ENCODE measurements at places on chromosomes 2 and 18.
A peak's percentile ranks its signal among the peaks of the same experiment; 100 is the strongest.

GRCh38 chr2:172374318-172375240, 52.8 kb upstream of the ITGA6 start:
- DNase-seq: no peak

DNA sequence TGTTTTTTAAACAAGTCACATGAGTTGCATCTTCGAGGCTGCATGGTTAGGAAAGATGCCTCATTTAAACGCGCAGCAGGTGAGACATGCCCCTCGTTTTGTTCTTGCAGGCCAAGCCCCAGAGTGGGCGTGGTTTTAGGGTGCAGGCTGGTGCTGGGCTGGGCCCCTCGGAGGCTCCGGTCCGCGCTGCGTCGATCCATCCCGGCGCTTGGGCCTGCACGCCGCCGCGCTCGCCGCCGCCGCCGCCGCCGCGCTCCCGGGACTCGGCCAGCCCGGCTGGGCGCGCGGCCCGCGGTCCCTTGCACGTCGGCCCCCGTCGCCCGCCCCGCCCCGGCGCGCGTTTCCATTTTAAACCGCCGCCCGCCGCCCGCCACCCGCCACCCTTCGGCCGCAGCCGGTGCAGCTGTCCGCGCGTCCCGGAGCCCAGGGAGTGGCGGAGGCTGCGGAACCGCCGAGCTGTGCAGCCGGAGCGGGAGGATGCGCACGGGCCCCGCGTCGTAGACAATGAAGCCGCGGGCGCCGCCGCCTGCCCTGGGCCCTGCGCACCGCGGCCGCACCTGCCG, 175.5 kb downstream of the AGAP1 start:
- DNase-seq: peak; percentile 75

- DNase-seq: no peak
Observed at GRCh38 chr2:158973116-158973956, 4.9 kb downstream of the TANC1 start.

DNA sequence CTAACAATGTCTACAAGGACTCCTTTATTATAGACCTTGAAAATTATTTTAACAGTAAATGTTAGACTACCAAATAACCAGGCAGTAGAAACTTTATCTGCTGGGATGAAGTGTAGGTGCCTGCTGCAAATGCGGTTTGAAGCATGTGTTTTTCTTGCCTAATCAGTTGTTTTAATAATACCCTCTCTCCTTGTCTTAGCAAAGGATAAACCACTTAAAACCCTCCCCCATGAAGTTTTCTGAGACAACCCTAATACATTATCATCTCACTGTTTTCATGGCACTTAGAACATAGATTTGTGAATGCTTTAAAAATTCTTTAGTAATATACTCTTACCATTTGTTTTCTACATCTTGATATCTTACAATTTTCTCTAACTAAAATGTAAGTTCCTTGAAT, 98.6 kb downstream of the ASXL3 start:
- DNase-seq: no peak

DNA sequence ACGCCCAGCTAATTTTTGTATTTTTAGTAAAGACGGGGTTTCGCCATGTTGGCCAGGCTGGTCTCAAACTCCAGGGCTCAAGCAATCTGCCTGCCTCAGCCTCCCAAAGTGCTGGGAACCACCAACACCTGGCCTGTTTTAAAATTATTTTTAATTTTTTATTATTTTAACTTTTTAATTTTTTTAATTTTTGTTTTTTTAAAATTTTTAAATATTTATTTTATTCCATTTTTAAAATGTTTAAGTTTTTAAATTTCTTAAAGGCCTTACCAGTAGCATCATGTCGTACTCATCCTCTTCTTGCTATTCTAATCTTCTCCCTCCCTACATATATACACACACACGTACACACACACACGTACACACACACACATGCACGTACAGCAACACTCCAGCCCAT, 1.4 kb downstream of the LYG1 start:
- DNase-seq: no peak

DNA sequence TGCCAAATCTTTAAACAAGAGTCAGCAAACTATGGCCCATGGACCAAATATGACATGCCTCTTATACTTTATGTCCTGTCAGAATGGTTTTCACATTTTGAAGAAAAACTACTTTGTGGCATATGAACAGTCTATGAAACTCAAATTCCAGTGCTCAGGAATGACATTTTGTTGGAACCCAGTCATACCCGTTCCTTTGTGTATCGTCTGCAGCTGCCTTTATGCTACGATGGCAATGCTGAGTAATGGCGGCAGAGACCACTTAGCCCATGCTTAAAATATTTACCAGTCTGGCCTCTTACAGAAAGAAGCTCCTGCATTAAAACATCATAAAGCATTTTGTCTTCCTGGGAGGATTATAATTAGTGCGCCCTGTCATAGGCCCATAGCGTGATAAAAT, 140.5 kb upstream of the FHL2 start:
- DNase-seq: no peak

DNA sequence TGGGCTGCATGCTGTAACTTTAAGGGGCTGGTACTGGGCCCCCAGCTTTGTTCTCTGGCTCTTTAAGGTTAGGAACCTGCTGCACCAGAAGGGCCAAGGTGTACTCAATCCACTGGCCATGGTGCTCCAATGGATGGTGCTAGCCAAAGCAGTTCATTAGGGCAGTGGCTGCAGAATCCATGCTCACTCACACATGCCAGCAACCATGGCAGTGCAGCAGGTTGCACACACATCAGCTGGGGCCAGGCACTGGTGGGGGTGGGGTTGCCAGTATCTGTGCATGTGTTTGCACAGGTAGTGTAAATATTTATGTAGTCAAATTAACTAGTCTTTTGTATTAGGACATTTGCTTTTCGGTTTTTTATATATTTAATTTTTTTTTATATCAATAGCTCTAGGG, 228.3 kb upstream of the EPC2 start:
- DNase-seq: no peak

DNA sequence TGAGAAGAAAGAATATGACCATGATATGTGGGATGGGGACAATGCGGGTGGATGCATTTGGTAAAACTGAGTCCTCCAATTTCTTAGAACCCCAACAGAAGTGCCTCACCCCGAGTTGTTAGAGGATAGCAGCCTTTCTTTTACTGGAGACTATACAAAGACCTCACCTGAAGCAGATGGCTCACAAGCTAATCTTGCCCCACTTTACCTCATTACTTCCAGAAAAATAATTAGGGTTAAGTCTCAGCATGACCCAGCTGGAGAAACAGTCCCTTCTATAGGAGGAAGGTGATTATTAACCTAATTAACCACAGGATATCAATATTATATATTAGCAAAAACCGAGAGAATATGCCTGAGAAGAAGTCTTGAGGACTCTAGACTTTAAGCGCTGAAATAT, 128.4 kb downstream of the PDE1A start:
- DNase-seq: no peak

GRCh38 chr18:76246590-76246989, 248.5 kb downstream of the ZNF516 start:
- DNase-seq: no peak

- DNase-seq: no peak
Observed at GRCh38 chr2:15645720-15646385, 54.2 kb downstream of the DDX1 start.

DNA sequence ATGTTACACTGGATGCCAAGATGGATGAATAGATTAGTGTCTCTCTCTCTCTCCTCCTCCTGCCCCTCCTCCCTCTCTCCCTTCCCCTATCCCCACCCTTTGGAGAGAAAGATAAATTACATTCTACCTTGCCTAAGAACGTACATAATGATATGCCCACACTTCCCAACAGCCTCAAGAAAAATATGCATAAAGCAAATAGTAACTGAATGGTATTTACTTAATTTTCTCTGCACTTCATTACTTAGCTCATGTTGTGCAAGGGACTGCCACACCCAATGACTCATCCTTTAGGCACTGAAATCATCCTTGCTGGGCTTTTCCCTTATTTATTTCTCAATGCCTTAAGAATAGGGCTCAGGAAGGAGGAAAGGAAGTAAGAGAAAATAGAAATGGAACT, 137.3 kb upstream of the PID1 start:
- no peak for DNase-seq

DNA sequence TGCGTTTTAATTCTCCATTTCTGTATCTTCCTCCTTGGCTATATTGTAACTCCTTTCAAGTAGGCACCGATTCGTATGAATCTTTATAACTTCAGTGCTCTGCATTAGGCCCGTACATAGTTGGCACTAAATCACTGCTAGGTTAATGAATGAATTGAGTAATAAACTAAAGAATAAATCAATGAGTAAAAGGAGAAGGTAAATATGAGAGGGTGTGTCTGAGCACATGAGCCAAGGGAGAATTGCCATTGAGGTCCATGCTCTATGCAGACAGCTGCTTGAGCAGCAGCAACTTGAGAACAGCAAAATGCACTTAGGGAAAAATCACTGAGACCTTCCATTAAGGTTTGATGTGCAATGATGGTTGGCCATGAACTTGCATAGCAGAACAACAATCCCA, 11.2 kb upstream of the TRPM8 start:
- DNase-seq: no peak

DNA sequence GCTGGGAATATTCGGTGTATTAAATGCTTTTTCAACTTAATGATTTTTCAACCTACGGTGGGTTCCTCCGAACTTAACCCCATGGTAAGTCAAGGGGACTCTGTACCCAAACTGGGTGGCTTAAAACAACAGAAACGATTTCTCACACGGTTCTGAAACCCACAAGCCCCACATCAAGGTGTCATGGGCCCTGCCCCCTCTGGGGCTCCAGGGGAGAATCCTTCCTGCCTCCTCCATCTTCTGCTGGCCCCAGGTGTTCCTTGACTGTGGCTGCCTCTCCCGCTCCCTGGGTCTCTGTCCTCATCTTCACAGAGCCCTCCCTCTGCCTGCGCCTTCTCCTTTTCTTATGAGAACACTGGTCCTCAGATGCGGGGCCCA, 301.3 kb upstream of the SALL3 start:
- no peak for DNase-seq

DNA sequence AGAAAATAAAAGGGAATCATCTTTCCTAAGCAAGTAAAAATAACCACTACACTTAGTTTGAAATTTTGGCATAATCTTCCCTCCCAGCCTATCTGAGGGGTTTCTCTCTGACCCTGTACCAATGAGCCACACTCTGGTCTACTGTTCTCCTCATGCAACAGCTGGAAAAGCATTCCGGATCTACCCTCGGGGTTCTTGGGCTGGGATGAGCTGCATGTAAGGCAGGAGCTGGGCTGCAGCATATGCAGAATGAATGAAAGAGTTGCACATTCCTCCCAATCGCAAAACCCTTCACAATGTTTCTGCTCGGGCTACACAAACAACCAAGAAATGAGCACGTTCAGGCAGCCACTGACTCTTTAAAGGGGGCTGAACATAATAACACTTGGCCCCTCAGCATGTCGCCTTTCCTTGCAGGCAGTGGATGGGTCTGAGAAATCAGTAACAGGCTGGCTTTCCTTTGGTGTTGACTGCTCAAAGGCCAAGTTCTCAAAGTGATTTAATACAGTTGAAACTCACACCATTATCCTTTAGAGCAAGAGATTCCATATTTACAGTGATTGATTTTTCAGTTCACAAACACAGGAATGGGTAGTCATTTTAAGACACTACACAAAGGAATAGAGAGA, 180.4 kb upstream of the ZFP36L2 start:
- DNase-seq: no peak

GRCh38 chr18:44803019-44803650, 122.4 kb downstream of the SETBP1 start:
- no peak for DNase-seq

- DNase-seq: no peak
Observed at GRCh38 chr18:77379976-77380509, 130.4 kb downstream of the GALR1 start.

GRCh38 chr18:24735624-24736231, 275.3 kb downstream of the HRH4 start:
- no peak for DNase-seq

GRCh38 chr2:149104221-149104620, 65.7 kb downstream of the LYPD6B start:
- no peak for DNase-seq

GRCh38 chr2:84694088-84694622, 177.9 kb downstream of the DNAH6 start:
- DNase-seq: no peak

DNA sequence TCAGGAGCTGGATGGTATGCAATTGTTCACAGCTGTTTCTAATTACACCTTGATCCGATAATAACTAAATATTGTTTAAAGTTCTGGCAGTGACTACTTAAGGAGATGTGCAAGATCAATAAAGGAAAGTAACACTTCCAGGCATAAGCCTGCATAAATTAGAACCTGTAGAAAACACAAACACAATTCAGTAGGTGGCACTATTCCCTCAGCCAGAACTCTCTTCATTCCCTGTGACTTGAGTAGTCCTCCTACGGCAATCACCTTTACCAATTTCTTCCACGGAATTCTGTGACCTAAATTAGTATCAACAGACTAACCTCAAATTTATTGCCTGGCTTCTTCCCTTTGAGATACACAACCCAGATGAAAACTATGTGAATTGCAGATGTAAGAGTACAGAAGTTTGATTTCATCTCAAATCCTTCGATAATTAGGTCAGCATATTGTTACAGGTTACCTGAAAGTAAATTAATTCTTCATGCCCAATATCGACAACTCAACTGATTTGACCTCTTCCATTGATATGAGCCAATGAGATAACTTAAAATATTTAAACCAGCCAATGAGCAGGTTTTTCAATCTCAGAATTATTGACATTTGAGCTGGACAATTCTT, 137.8 kb downstream of the PID1 start:
- peak; percentile 35 for DNase-seq

DNA sequence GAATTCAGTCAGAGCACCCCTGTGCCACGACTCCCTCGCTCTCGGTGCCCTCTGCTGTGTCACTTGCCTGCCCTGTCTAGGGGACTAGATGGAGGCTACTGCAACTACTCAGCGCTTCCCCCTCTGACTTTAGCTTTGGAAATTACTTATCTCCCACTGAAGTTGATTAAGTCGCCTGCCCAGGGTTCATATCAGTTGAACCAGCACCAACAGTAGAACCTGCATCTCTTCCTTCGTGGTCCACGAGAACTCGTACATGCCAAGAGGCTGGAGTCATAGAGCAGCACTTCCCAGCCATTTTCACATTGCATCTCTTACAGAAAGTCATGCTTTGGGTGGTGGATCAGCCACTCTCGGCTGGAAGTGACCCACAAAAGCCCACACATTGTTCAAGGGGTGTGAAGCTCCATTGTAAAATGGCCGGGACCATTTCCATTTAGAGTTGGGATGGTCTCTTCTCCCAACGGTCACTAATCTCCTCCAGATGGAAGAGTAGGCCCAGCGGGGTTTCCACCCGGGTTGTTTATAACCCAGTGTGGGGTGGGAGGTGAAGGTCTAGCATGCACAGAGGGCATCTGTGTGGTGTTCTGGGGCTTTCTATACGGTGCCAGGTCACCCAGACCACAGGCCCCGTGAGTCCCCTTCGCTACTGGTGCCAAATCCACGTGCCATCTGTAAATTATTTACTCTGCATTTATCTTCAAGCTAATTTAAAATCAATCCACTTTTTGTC, 38.0 kb downstream of the STEAP3 start:
- no peak for DNase-seq

GRCh38 chr18:11976315-11977152, 4.8 kb upstream of the IMPA2 start:
- no peak for DNase-seq

DNA sequence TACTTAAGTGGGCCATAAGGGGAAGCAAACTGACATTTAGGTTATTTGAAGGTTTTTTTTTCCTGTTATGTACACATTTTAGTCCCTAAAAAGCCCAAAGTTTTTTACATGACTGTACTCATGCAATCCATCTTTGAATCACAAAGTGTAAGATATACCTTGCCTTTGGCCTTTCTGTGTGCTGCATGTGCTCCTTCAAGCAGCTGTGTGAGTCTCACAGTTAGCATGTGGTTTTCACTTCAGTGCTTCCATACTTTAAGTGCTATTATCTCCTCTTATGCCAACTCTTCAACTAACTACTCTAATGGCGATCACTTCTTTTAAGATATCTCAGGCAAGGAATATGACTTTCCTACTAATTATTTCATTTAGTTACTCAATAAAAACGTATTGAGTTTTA, 597.1 kb upstream of the ACVR2A start:
- no peak for DNase-seq

Measured in putamen (tissue), 1 donor.